ENCODE measurements at places on chromosomes 7 and 10.

- peak; percentile 66 for DNase-seq
Measured at GRCh38 chr7:100894860-100895700, 608 bp downstream of the ACHE start.

DNA sequence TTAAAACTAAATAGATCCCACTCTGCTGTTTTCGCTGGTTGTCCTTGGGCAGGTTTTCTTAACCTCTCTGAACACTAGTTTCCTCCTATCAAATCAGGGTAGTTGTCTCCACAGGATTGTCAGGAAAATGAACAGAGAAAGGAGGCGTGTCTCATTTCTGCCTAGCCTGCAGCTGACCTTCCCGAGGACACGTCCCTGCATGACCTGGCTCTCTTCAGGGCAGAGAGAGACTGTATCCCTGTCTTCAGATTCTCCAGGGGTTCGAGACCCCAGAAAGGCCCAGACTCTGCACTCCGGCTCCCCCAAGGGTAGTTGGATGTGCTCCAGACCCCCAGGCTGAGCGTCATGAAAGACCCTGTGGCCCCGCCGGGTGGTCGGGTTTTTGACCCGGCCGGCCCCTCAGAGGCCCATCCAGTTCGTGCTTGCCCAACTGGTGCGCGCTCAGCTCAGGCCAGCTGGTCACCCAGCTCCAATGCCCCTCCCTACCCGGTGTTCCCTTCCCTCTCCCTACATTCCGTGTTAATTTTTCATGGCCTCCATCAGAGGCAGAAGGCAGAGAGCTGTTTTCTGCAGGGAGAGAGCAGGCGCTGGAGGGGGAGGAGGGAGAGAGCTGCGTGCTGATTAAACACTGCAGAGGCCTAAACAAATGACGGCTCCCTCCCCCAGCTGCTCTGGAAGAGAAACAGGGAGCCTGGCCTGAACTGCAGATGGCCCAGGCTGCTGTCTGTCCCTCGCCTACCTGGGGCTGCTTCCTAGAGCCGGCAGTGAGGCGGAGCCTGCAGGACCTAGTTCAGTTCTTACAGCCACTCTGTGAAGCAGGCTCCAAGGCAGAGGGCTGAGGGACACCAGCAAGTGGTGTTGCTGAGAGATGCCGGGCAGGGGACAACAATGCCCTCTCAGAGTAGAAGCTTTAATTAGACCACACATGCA lies 86.2 kb upstream of the PPIF start:
- DNase-seq, result no peak

- peak; percentile 73 for DNase-seq
Measured at GRCh38 chr10:26860102-26860442, 686 bp downstream of the ABI1 start.

GRCh38 chr7:2632733-2633537 lies 1.1 kb downstream of the TTYH3 start:
- DNase-seq, result peak; percentile 91

GRCh38 chr7:100132697-100133151 lies 6.0 kb downstream of the MBLAC1 start:
- peak; percentile 85 for DNase-seq

DNA sequence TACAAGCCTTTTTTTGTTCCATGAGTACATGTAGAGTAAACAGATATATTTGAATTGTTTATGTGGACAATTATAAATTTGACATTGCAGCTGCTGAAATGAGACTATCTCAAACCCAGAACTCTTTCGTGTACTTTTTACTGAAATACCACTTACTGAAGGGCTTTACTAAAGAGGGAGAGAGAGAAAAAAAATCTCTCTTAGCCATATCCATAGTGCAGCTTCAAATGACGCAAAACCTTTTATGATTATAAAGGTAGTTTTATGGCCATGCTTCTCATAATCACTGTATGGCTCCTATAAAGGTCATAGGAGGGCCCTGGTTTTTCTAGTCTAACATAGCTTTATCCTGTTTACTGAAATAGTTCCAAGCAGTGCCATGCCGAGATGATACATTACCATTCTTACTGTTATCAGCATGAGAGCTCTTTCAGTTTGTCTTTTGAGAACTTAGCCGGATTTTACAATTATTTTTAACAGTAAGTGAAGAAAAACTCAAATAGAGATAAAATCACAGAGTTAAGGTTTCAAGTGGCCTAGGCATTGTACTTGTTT lies 35.1 kb downstream of the KCND2 start:
- no peak for DNase-seq

DNA sequence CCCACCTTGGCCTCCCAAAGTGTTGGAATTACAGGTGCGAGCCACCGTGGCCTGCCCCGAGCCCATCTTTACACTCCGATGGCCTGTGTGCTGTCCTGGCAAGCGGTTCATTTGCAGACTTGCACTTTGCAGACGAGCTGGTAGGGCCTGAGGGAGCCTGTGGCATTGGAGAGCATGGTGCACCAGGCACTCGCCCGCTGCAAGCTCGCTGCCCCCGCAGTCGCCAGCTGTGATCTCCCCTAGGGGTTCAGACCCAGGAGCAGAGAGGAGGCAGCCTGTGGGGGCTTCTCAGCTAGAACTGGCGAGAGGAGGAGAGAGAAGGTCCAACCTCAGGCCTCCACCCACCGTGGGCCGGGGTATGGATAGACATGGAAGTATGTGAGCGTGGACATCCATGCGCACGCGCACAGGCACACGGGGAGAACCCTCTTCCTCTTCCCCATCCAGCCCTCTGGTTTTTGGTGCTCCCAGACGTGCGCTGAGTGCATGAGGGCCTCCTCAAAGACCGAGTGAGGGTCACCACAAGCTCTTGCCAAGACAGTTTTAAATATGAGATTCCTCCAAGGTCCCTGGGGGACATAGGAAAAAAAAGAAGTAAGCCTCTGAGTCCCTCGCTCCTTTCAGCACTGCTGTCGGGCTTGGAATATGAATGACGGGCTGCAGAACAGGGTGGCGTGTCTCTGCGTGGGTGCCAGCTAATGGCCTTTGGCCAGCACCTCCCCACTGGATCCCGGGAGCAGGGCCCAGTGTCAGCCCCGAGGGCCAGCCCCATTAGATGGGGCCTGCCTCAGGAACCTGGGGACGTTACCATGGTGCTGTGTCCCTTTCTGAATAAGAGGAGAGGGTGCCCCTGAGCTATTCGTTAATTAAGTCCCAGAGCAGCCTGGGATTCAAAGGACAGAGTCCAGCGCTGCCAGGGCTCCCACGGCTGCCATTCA lies 15.1 kb upstream of the TTYH3 start:
- no peak for DNase-seq

DNA sequence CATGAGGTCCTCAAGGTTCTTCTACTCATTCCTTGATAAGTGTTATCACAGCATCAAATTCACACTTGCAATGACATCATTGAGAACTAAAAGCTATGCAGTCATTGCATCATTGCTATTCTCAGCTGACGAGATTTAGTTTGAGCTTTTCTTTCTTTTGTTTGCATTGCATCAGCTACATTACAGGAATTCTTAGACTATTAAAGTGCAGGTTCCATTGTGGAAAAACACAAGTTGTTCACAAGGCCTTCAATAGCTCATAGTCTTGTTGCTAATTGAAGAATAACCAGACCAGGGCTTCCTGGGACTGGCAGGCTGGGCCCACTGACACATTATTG lies 139.3 kb downstream of the CXCL12 start:
- no peak for DNase-seq

DNA sequence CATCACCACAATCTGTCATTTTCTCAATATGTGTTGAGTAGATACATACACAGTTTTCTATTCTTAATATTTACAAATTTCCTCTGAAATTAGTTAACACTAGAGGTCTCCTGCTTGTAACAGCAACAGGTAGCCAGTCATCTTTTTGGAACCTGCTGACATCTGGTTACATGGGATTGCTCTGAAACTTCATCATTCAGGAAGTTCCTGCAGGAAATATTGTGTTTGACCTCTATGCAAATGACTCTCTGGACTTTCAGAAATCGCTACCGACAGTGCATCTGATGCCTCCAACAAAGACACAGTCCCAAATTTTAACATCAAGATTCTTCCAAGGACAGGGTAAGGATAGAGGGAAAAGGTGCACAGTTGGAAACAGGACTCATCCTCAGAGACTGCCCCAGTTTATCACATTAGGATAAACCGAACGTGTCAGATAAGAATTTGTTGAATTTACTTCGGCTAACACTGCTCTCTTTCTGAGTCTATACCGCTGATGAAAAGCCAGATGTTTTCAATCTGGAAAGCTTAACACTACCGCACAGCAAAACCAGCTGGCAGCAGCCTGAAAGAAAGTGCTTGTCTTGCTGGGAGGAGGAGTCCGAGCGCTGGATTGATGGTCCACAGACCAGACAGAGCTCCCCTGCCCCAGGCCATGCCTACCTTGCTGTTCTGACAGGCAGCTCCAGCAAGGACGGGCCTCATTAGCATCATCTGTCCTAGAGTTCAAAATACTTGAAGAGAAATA lies 633.4 kb downstream of the PARD3 start:
- DNase-seq, result no peak

- DNase-seq, result no peak
Measured at GRCh38 chr10:35946556-35946955, 304.5 kb upstream of the FZD8 start.

GRCh38 chr10:83701799-83702198 lies 437.5 kb upstream of the GHITM start:
- DNase-seq, result no peak

DNA sequence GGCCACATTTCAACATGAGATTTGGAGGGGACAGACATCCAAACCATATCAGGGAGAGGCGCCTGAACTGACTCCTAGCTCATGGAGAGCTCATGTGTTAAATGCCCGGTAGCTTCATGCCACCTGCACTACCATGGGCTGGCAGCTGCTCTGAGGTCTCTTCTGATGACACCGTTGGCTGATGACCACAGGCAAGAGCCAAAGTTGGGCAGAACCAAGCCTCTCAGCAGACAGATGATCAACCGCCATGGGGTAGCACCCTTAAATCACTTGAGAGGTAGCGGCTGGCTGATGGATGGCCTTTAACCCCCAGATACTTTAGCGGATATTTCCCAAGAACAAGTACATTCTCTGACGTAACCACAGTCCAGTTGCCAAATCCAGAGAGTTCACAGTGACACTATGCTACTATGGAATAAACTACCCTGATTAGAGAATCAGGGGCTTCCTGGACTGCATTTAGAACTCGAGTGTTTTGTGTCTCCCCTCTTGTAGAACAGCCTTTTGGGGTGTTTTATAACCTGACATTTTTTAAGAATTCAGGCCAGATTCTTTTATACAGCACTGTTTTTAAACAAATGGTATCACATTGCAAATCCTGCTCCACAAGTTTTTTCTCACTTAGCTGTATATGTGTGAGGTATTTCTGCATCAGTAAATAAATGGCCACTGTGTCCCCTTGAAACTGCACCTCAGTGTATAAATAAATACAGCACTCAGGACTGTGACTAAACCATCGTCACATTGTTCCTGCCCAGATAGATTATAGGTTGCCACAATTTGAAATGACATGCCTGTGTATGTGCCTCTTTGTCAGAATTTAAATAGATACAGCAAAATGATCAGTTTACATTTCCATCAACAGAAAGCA lies 30.8 kb upstream of the DRGX start:
- DNase-seq, result no peak

- no peak for DNase-seq
Measured at GRCh38 chr10:97910661-97911060, 61.0 kb downstream of the GOLGA7B start.

DNA sequence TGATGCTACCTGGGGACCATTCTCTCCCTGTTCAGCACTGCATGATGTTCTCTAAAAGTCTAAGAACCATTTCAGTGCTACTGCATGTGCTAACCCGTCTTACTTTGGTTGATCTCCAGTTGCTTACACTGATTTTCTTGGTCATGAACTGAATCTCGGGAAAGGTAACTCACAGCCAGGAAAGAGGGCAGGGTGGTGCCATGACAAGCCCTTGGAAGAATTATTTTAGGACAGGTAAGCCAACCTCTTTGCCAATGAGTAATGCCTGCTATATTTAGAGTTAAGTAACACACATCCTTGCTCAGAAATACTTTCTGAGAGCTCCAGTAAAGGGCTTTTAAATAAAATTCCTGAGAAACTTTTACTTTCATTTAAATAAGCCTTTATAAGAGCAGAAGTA lies 126.7 kb downstream of the ARL4A start:
- DNase-seq, result no peak

GRCh38 chr7:112752576-112752975 lies 37.6 kb downstream of the TMEM168 start:
- no peak for DNase-seq

GRCh38 chr7:92875173-92875572 lies 38.8 kb upstream of the CDK6 start:
- DNase-seq, result no peak

DNA sequence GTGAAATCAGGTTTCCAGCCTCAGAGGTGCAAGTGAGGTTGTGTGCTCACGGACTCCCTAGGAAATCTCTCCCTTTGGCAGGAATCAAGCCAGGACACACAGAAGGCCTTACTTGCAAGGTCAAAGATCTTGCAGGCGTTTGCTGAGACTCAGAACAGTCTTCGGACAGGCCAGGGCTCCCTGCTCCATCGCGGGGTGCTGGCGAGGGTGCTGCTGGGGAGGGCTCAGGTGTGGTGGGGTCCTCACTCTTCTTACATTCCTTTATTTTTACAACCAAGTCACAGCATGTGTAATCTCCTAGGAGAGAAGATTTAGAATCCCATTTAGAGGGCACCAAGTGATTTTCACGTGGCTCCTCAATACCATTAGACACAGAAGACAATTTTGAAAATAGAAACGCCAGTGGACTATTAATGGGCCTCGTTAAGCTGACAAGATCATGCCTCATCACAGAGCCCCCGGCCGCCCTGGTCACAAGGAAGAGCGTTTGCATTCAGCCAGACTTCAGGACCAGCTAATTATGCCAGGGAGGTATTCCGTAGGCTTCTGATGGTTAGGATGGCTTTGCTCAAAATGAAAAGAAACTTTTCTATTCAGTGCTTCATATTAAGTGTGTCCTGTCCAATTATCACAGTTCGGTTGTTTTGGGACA lies 73.1 kb upstream of the ADAM12 start:
- DNase-seq, result no peak

GRCh38 chr7:157796846-157797245 lies 460.0 kb downstream of the DNAJB6 start:
- no peak for DNase-seq

GRCh38 chr7:155224116-155224811 lies 73.4 kb upstream of the INSIG1 start:
- no peak for DNase-seq

- DNase-seq, result peak; percentile 64
Measured at GRCh38 chr7:100626530-100627237, 14.3 kb downstream of the MOSPD3 start.

DNA sequence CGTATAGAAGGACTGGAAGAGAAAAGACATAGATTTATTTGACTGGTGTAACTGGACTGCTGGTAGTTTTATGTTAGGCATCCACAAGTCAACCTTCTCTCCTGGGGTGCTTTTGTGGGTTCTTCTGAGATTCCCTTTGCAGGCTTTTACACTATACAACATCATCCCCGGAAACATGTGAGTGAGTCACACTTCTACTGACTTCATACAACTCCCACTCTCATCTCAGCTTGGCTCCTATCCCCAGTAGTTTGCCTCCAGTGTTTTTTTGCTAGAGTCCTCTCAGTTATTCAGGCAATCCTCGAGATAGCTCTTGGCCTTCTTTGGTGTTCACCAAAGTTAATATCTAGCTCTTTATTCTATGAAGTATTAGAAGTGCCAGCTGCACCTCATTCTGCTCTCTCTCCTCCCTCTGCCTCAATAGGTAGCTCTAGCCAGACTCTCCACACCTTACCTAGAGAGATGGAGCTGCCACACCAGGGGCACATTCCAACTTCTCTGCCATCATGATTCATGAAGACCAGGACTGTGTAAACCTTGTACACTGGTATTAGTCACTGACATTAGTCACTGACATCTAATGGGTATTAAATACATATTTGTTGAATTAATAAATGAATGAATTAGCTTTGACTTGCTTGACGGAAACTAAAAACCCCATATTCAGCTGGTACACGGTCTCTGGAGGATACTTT lies 281.9 kb downstream of the PPP1R3A start:
- no peak for DNase-seq

Measured in KBM-7 (cell line).